Upper lobe of left lung (tissue), 6 donors: ENCODE measurements at places on chromosomes 5 and 9. TPM values are rescaled to one million over a fixed set of nuclear protein-coding genes. Genes with fewer than 3 reads are reported as not detected.

Gene BSPRY
- 20.1 TPM for total RNA-seq

DNA sequence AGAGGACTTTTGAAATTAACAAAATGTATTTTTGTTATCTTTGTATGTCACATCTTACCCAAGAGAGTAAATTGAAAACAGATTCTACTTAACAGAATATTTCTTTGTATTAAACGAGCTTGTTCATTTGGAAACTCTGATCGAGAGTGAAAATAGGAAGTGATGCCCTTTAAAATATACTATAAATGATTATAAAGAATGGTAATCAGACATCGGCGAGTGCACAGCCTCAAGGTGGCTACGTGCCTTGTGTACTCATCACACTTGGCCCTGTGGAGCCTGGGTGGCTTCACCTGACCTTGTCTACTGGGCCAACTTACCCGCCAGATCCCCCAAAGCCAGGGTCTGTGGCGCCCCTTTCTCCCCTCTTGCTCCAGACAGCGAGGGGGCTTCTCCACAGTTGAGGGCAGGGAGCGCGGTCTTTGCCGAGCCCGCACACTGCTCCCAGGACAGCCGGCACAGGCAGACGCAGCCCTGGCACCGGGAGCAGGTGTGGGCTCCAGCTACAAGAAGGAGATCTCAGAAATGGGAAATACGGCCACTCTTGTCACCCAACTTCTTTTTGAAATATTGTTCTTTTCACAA is 243.2 kb downstream of the CEMIP2 start:
- H3K4me3 ChIP-seq, result no peak overlapping the region
- H3K27ac ChIP-seq, result no peak overlapping the region
- no peaks in the 10 kb centered on the region for H3K36me3 ChIP-seq
- no peaks in the 10 kb centered on the region for H3K4me1 ChIP-seq
- DNase-seq, result peak; percentile 54

Gene WDR41
- 13.9 TPM for total RNA-seq

- no peaks in the 10 kb centered on the region for H3K4me1 ChIP-seq
- no peak overlapping the region for H3K27ac ChIP-seq
- H3K27me3 ChIP-seq, result no peaks in the 10 kb centered on the region
- no peak overlapping the region for H3K4me3 ChIP-seq
- DNase-seq, result no peak
- no peaks in the 10 kb centered on the region for H3K36me3 ChIP-seq
Measured at GRCh38 chr9:134181648-134182034, 17.3 kb upstream of the RNU6ATAC start.

DNA sequence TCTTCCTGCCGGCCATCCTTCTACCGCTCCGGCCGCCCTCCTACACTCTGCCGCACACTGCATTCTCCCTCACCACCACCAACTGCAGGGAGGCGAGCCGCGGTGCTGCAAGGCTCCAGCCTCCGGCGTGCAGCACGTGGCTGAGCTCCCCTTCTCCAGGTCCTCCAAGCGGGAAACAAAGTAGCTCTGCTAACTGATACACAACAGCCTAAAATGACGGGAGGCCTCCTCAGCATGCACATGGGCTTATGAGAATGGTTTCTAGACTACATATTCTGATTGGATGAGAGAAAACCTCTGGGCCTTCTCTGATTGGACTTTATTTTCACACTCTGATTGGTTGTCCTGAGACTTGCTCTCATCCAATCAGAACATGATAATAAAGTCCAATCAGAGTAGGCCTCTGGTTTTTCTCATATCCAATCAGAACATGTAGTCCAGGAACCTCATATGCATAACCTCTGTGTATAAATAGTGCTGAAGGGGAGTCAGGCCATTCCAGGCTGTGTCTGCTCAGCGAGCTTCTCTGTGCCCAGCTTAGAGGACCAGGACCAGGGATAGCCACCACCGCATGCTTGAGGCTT is 27.0 kb upstream of the ZNF354B start:
- no peaks in the 10 kb centered on the region for H3K4me1 ChIP-seq
- no peaks in the 10 kb centered on the region for H3K36me3 ChIP-seq
- no peak overlapping the region for H3K4me3 ChIP-seq
- no peak for DNase-seq

DNA sequence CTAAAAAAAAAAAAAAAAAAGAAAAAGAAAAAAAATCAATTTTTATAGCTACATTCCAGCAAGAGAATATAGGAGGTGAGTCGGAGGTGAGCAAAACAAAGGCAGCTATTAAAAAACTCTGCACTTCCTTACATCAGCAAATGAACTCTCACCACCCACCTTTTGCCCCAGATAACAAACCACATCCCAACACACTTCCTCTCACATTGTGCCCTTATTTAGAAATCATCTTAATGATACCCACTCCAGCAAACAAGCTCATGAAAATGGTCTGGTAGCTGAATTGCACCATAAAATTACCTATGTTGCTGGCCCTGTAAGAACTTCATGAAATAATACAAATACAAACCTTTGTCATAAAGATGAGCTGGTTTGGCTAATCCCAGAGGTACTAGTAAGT is 82.9 kb downstream of the CEMIP2 start:
- no peak for DNase-seq
- peaks cover 5% of the 10 kb centered on the region for H3K36me3 ChIP-seq
- H3K4me3 ChIP-seq, result no peak overlapping the region
- H3K27me3 ChIP-seq, result no peaks in the 10 kb centered on the region

DNA sequence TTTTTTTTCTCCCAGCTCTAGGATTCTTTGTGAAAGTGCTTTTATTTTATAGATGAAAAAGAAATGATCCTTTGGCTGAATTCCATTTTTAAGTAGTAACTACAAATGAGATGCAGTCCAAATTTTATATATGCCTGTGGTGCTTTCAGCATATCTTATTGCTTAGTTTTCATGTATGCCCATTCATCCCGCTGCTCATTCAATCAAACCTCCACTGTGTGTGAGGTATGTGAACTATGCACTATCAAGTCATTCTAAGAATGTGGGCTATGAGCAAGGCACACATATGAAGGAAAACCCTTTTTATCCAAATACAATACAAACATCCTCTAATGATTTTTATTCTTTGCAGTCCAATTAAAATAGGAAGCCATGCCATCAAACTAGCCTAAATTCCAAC is 1069.1 kb upstream of the DMAC1 start:
- no peaks in the 10 kb centered on the region for H3K27me3 ChIP-seq
- DNase-seq, result no peak
- H3K4me3 ChIP-seq, result no peak overlapping the region
- H3K27ac ChIP-seq, result no peak overlapping the region
- H3K36me3 ChIP-seq, result no peaks in the 10 kb centered on the region

GRCh38 chr9:130428086-130428665 is 16.6 kb upstream of the ASS1 start:
- H3K27ac ChIP-seq, result no peak overlapping the region
- no peak for DNase-seq
- no peak overlapping the region for H3K4me3 ChIP-seq
- H3K4me1 ChIP-seq, result peaks cover 5% of the 10 kb centered on the region
- H3K36me3 ChIP-seq, result no peaks in the 10 kb centered on the region
- H3K27me3 ChIP-seq, result peaks cover 3% of the 10 kb centered on the region

GRCh38 chr9:91181541-91181940 is 180.2 kb downstream of the AUH start:
- DNase-seq, result no peak
- H3K36me3 ChIP-seq, result no peaks in the 10 kb centered on the region
- peaks cover 3% of the 10 kb centered on the region for H3K4me1 ChIP-seq
- H3K27me3 ChIP-seq, result no peaks in the 10 kb centered on the region
